ENCODE measurements at places on chromosomes 5 and 9. TPM values are rescaled to one million over a fixed set of nuclear protein-coding genes. Genes with fewer than 3 reads are reported as not detected.

Gene TIFAB
- 0.19 TPM for total RNA-seq

Gene SLC28A3
- total RNA-seq = not detected

Gene PITX1
- total RNA-seq = not detected

Gene LCN2
- total RNA-seq = not detected

Gene MVB12B
- total RNA-seq = 6.5 TPM
